ENCODE measurements at places on chromosomes 2 and 18.

GRCh38 chr2:97966545-97967215 lies 29.1 kb downstream of the TMEM131 start:
- no peak for DNase-seq

- no peak for DNase-seq
Measured at GRCh38 chr2:28639092-28639691, 112.4 kb upstream of the PPP1CB start.

DNA sequence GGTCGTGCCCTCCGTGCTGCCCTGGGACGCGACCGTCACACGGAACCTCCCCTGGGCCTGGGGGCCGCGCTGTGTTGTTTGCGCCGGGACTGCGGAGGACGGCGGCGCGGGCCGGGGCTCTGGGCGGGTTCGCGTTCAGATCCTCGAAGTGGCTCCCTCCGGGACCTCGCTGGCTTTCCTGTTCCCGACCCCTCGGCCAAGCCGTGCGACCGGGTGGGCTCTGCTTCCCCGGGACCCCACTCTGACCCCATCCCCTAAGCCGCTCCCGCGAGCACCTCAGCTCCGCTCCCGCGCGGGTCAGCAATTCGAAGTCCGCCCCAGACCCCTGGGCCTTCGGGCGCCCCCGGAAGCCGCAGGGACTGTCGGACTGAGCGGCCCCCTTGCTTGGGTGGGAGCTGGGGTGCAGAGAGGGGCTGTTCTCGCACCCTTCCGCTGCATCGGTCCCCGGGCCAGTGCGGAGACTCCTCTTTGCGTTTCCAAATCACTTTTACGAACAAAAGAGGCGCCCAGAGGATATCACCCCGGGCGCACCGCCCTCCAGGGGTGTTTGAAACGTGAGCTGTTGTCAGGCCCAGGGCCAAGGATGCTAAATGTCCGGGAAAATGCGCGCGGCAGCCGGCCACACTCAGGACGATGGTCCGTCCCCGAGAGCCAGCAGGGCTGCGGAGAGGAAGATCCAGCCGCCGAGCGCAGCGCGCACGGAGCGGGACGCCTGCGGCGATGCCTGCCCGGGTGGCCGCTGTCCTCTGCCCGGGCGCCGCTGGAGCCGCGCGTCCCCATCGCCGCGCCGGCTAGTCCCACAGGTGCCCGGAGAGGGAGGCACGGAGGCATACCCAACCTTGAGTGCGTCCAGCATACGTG lies 73.5 kb downstream of the ZCCHC2 start:
- no peak for DNase-seq

- no peak for DNase-seq
Measured at GRCh38 chr2:106201661-106202060, 7.6 kb upstream of the UXS1 start.

DNA sequence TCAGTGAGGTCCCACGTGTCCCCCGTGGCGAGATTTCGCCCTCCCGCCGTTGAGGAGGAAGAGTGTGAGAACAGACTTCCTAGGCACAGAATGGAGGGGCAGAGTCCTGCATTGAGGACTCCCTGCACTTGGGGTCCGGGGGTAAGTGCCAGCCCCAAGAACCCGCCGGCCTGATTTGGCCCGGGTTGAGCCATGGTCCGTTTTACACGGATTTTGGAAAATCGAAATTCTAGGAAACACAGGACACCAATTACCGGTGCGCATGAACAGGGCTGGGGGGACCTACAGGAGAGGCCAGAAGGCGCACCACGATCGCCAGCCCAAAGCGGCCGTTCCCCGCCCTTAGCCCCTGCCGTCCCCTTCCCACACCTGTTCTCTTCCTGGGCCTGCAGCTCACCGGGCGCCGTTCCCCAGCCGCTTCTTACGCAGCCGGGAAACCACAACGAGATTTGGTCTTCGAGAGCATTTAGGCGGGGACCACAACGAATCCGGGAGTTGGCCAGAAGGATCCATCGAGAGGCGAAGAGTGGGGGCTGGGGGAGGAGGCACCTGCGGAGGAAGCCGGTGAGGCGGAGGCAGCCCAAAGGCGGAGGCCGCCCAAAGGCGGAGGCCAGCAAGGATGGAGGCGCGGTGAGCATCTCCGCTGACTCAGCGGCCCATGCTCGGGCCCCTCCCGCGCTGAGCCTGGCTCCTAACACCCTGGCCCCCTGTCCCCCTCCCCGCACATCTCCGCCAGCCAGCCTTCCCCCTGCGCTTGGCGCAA lies 464 bp upstream of the TLX2 start:
- DNase-seq: no peak

DNA sequence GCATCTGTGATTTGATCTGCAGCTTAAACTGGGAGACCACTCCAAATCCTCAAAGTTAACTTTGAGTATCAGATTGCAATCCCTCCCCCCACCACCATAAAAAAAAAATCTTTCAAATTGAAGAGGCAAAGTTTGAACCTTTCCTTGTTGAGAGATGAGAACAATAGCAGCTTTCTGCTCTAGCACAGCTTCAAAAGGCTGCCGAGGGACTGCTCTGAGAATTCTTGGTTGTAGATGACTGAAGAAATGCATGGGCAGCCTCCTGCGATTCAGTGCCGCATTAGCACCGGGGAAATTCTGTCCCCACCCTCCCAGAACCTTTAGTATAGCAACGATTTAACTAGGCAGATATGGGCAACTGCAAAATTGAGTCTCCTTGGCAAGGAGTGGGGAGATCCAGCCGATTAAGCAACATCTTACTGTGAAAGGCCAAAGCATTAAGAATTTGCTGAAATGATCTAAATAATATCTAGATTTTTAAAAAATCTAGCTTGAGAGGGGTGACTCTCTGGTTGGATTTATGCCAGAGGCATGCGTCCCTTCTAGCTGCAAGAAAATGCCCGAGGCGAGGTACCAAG lies 3.9 kb upstream of the SP5 start:
- no peak for DNase-seq

DNA sequence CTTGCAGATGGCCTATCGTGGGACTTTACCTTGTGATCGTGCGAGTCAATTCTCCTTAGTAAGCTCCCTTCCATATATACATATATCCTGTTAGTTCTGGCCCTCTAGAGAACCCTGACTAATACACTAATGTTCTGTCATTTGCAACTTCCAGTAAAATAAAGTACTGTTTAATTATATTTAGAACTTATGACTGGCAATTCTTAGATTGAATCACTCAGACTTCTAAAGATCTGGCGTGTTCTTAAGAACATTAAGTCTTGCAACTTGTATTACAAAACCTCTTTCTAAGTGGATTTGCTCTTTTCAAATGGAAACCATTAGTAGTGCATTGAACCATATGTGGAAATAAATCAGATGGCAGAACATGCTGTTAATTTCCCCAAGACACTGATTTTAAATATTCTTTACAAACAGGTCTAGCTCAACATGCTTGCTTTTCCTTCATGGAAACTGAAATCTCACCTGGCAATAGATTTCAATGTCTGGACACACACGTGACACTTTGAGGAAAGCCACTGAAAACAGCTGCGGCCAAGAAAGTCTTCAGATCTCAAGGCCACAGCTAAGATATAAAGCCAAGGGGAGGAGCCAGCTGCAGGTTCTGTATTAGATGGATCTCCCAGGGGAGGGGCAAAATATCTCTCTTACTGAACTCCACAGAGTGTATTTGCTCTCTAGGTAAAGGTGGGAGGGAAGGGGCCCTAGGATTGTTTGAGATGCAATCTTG lies 50.6 kb downstream of the PMAIP1 start:
- no peak for DNase-seq

GRCh38 chr2:227503433-227504406 lies 31.8 kb downstream of the AGFG1 start:
- no peak for DNase-seq

- no peak for DNase-seq
Measured at GRCh38 chr2:240225660-240226475, 85.4 kb upstream of the OTOS start.

- no peak for DNase-seq
Measured at GRCh38 chr2:8003462-8004075, 678.3 kb upstream of the ID2 start.

GRCh38 chr2:127796389-127796788 lies 14.6 kb downstream of the WDR33 start:
- no peak for DNase-seq

- DNase-seq: no peak
Measured at GRCh38 chr2:120945832-120946499, 210.3 kb downstream of the GLI2 start.

GRCh38 chr2:129464036-129464435 lies 515.4 kb upstream of the RAB6C start:
- no peak for DNase-seq

- no peak for DNase-seq
Measured at GRCh38 chr18:56166914-56167313, 471.5 kb downstream of the TXNL1 start.

- no peak for DNase-seq
Measured at GRCh38 chr2:178836807-178837206, 29.6 kb upstream of the TTN start.

- DNase-seq: no peak
Measured at GRCh38 chr18:27704736-27705361, 472.1 kb downstream of the CDH2 start.

Measured in stimulated activated CD4-positive, alpha-beta T cell treated with anti-CD3 and anti-CD28 coated beads, TNF-alpha, amount 100 ng/mL, for 1 hour (primary cell).